ENCODE measurements at places on chromosomes 13 and 19.

- no peak overlapping the region for H3K27ac ChIP-seq
- H3K4me1 ChIP-seq, result no peaks in the 10 kb centered on the region
- no peaks in the 10 kb centered on the region for H3K27me3 ChIP-seq
- peak; percentile 34 for DNase-seq
Observed at GRCh38 chr13:108957369-108958012, 328.1 kb downstream of the MYO16 start.

DNA sequence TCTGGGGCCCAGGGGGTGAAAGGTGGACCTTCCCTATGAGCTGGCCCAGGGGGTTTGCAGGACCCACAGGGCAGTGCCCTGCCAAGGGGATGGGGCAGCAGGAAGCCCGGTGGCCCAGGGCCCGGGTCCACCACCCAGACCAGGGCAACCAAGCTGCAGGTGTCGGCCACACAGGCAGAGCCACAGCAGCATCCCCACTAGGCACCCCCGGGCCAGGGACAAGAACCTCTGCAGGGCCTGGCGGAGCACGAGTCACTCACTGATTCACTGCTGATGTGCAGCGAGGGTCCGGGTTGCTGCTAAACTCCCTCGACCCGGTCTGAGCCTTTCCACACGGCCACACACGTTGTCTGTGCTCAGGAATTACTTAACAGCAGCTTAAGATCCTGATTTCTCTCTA is 8.8 kb downstream of the FZR1 start:
- peaks cover 43% of the 10 kb centered on the region for H3K36me3 ChIP-seq
- no peak for DNase-seq
- no peak overlapping the region for H3K27ac ChIP-seq
- no peak overlapping the region for H3K4me3 ChIP-seq
- peaks cover 42% of the 10 kb centered on the region for H3K4me1 ChIP-seq

DNA sequence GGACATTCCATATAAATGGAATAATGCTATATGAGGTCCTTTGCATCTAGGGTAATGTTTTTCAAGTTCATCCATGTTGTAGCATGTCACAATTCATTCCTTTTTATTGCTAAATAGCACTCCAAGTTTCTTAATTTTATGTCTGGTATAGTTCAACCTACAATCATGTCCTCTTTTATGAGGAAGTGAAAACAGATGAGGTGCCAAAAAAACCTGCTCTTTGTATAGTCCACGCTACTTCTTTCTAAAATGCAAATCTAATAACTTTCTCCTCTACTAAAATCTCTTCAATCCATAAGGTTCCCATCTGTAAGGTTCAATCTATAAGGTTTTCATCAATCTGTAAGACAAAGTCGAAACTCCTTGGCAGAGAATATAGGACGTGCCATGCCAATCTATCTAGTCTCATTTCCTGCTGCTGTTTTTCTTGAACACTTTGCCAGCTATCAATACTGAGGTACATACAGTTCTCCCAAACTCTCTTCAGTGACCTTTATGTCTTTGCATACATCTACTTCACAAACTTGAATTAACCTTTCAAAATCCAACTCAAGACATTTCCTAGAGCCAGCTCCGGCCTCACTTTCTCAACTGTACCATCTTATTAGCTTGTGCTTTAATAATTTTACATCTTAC is 33.7 kb downstream of the INTS6 start:
- peaks cover 35% of the 10 kb centered on the region for H3K36me3 ChIP-seq
- H3K4me1 ChIP-seq, result peaks cover 52% of the 10 kb centered on the region
- no peak overlapping the region for H3K4me3 ChIP-seq
- H3K27me3 ChIP-seq, result no peaks in the 10 kb centered on the region
- no peak for DNase-seq
- H3K27ac ChIP-seq, result no peak overlapping the region

GRCh38 chr13:50244713-50245574 is 229.7 kb downstream of the KCNRG start:
- H3K36me3 ChIP-seq, result no peaks in the 10 kb centered on the region
- H3K4me3 ChIP-seq, result no peak overlapping the region
- H3K27ac ChIP-seq, result no peak overlapping the region
- H3K4me1 ChIP-seq, result peaks cover 9% of the 10 kb centered on the region
- H3K27me3 ChIP-seq, result no peaks in the 10 kb centered on the region

- no peak overlapping the region for H3K4me3 ChIP-seq
- no peaks in the 10 kb centered on the region for H3K4me1 ChIP-seq
- no peaks in the 10 kb centered on the region for H3K36me3 ChIP-seq
- H3K27me3 ChIP-seq, result peaks cover 5% of the 10 kb centered on the region
- no peak for DNase-seq
Observed at GRCh38 chr13:24528816-24529398, 16.3 kb upstream of the PARP4 start.

DNA sequence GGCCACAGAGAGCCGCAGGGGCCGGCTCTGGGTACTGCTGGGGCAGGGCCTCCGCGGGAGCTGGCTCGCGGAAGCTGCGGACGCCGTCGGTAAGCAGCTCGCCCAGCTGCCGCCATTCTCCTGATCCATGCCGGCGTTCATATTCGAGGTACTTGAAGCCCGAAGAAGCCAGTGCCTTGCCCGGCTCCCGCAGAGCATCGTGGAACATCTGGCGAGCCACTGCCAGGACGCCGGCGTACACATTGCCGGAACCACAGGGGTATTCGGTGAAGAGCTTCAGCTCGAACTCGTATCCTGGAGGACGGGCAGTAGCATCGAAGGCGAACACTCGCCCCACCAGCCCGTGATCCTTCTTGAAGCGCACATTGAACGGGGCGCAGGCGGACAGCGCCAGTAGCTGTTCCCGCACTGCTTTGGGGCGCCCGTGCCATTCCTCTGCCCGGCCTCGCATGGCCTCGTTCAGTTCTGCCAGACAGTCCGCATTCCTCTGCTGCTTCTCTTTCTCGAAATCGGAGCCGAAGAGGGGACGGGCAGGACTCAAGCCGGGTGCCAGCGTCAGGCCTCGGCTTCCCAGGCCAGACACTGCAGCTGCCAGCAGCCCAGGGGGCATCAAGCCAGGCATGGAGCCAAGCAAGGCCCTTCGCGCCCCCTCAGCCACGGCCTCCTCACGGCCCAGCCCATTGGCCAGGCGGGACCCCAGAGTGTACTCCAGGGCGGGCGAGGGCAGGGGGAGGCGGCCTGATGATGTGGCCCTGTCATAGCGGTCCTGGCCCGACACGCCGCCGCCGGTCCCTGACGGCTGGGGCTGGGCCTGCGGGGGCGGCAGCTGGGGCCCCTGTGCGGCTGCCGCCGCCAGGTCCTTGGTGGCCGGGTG is 1.0 kb downstream of the IRF2BP1 start:
- H3K27ac ChIP-seq, result peak overlapping the region; percentile 93
- H3K36me3 ChIP-seq, result no peaks in the 10 kb centered on the region
- DNase-seq, result peak; percentile 31
- peaks cover 68% of the 10 kb centered on the region for H3K4me1 ChIP-seq

- H3K27ac ChIP-seq, result no peak overlapping the region
- no peaks in the 10 kb centered on the region for H3K4me1 ChIP-seq
- no peak overlapping the region for H3K4me3 ChIP-seq
- no peaks in the 10 kb centered on the region for H3K36me3 ChIP-seq
- no peak for DNase-seq
- H3K27me3 ChIP-seq, result no peaks in the 10 kb centered on the region
Observed at GRCh38 chr19:5166262-5166661, 174.3 kb downstream of the PTPRS start.

DNA sequence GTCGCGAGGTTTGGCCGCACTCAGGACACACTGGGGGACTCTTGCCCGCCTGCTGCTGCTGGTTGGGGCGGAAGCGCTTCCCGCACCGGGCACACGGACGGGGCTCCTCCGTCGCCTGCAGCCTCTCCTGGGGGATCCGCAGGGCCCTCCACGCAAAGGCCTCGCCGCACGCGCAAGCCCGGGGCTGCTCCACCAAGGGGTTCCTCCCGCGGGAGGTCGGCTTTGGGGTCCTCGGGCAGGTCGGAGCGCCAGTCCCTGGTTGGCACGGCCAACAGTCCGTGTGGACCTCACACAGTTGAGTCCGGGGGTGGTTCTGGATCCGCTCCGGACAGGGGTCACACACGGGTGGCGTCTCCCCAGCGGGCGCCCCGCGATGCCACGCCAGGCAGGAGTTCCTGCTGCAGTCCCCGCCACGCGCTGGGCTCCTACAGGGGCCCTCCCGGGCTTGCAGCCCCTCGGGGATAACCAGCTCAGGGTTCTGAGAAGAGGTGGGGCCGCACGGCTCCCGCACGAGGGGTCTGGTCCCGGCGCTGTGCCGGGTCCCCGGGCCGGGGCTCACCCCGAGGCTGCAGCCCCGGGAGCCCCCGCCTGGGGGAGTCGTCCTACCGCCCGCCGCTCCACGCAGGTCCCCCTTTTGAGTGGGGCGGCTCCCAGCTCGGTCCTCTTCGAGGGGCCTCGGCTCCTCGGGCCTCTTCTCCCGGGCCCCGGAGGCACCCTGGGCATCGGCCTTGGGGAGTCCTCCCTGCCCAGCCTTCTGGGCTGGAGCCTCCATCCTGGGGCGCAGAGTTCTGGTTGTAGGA is 6.2 kb upstream of the ZNF497 start:
- peak; percentile 4 for DNase-seq
- H3K27me3 ChIP-seq, result no peaks in the 10 kb centered on the region
- no peak overlapping the region for H3K27ac ChIP-seq
- H3K36me3 ChIP-seq, result peaks cover 9% of the 10 kb centered on the region

DNA sequence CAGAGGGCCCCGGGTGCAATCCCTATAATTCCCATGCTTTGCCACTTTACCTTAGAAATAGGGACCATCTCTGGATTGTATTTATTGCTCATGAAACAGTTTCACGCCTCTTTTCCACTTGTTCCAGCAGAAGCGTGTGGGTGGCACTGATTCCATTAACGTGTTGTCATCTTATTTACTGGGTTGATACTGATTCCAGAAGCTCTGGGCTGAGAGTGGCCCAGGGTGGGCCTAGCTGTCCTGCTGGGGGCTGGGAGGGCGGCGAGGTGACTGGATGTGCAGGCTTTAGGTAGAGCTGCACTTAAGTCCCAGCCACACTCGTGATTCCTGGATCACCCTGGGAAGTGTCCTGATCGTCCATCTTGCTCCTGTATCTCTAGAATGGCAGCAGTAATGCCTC is 155.0 kb downstream of the TEX29 start:
- no peaks in the 10 kb centered on the region for H3K36me3 ChIP-seq
- no peaks in the 10 kb centered on the region for H3K27me3 ChIP-seq
- H3K4me3 ChIP-seq, result no peak overlapping the region
- no peaks in the 10 kb centered on the region for H3K4me1 ChIP-seq
- no peak overlapping the region for H3K27ac ChIP-seq
- DNase-seq, result no peak

GRCh38 chr19:10995926-10996600 is 35.2 kb downstream of the SMARCA4 start:
- H3K4me1 ChIP-seq, result no peaks in the 10 kb centered on the region
- no peak for DNase-seq
- H3K36me3 ChIP-seq, result peaks cover 100% of the 10 kb centered on the region
- no peak overlapping the region for H3K27ac ChIP-seq
- no peaks in the 10 kb centered on the region for H3K27me3 ChIP-seq

- no peaks in the 10 kb centered on the region for H3K27me3 ChIP-seq
- peaks cover 19% of the 10 kb centered on the region for H3K36me3 ChIP-seq
- no peak overlapping the region for H3K4me3 ChIP-seq
- no peaks in the 10 kb centered on the region for H3K4me1 ChIP-seq
Observed at GRCh38 chr13:99264051-99264450, 5.9 kb upstream of the GPR18 start.

GRCh38 chr19:15195371-15196334 is 5.1 kb downstream of the NOTCH3 start:
- DNase-seq, result peak; percentile 92
- H3K27ac ChIP-seq, result peak overlapping the region; percentile 73
- peaks cover 79% of the 10 kb centered on the region for H3K27me3 ChIP-seq
- peaks cover 43% of the 10 kb centered on the region for H3K4me1 ChIP-seq
- H3K36me3 ChIP-seq, result peaks cover 8% of the 10 kb centered on the region
- H3K4me3 ChIP-seq, result peak overlapping the region; percentile 49

DNA sequence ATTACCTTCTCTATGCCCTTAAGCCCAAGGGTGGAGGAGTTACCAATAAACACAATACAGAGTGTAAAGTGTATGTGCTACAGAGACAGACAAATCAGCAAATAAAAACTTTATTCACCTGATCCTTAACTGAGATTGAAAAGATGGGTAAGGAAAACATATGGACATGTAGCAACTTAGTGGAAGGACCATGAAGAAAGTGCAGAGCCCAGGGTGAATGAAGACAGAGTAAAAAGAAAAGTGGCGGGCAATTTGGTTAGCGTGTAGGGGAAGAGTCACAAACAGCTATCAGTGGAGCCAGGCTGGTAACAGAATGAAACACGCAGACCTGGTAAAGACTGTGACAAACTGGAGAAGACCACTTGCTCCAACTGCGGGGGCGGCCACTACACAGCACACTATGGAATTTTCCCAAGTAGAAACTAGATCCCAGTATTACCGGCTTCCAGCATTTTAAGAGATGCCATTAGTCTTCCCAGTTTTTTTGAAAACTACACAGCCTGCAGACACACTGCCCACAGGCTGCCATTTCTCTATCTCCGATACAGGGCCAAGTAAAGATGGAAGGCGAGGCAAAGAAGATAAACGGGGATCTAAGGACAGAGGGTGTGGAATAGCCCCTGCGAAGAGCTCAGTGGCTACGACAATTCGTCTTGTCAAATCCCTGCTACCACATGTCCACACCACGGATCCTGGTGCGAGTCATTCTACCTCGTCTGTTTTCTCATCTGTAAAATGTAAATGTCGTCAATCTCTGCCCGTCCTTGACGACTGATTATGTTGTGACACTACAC is 1.2 kb downstream of the UQCRFS1 start:
- H3K4me1 ChIP-seq, result peaks cover 16% of the 10 kb centered on the region
- peak overlapping the region; percentile 99 for H3K27ac ChIP-seq
- no peak for DNase-seq
- H3K36me3 ChIP-seq, result peaks cover 14% of the 10 kb centered on the region
- peak overlapping the region; percentile 92 for H3K4me3 ChIP-seq
- H3K27me3 ChIP-seq, result no peaks in the 10 kb centered on the region

DNA sequence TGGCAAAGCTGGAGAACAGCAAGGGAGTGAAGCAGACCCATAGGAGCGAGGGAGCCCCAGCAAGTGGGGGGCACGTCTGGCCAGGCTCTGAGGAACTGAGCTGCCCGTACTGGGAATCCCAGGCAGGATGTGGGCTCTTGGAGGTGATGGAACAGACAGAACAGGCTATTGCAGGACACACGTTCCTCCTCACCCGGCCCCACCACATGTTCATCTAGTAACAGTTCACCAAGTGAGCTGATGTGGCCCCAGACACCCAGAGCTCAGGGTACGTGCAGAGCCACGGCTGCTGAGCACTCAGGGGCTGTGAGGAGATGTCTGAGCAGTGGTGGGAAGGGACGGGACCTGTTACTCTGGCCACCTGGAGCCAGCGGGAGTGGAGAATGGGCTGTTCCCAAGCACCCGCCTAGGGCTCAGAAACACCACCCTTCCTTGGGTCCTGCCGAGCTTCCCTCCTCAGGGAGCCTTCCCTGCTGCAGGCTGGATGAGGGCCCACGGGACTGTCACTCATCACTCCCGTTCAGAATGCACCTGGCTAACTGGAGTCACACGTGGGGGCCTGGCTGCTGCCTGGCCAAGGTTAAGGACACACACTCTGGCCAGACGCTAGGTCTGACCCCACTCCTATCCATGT is 18.4 kb downstream of the ELL start:
- no peak for DNase-seq
- no peak overlapping the region for H3K4me3 ChIP-seq
- H3K27ac ChIP-seq, result no peak overlapping the region
- H3K27me3 ChIP-seq, result no peaks in the 10 kb centered on the region
- H3K4me1 ChIP-seq, result peaks cover 100% of the 10 kb centered on the region

Measured in stomach (tissue), 19 donors.